Psoas muscle (tissue), 8 donors: ENCODE measurements at places on chromosomes 2 and 18.

DNA sequence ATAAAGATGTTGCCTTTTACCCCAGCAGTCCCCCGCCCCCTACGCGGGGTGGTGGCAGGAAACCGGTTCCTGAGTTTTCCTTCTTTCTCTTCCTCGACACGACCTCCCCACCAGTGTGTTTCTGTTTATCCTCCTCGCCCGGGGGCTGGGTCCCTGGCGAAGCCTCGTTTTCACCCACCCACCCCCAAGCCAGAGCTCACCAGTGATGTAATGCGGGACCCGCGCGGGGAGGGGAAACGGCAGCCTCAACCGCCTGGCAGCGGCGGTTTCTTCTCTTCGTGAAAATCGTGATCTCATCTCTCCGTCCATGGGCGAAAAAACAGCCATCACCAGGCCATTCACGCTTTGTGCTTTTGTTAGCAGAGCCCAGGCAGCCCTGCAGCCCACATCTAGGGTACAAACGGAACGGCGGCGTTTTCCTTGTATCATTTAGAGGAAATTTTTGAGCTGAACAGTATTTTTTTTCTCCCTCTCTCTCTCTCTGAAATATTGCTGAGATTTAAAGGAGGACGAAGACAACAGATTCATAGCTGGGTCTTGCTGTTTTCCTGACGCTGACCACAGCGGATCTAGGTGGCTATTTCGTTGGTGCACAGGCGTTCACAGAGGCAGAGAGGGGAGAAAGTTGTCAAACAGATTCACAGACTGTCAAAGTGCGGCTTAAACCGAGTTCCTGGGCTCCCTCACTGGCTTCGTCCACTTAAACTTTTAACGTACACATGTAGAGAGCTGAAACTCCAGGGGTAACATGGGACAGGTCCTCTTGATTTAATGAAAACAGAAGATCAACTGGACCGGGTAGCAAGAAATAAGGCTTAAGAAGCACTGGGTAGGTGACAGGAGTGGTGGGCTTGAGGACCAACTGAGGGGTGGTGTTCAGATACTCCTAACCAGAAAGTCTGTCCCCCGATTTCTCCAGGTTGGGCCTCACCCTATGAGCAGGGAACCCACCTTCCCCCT is 21.9 kb upstream of the PAX3 start:
- DNase-seq = no peak

- no peak for DNase-seq
These were observed 250.9 kb downstream of the DSEL start for GRCh38 chr18:67265464-67266245.

DNA sequence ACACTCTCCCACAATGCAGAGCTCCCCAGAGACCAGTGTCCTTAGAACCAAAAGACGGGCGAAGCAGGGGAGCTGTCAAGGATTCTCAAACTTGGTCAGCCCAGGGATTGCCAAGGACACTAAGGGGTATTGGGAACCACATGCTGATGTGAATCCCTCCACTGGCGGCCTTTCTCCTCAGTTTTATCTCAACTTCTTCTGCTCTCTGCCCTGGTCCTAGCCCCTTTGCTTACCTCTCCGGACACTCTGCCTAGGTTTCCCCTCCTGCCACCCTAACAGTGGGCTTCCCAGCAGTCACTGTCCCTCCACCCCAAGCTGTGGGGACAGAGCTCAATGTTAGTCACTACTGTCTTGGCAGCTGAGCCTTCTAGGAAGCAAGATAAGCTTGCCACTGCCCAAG is 61.1 kb downstream of the POLR1A start:
- no peak for DNase-seq

- no peak for DNase-seq
These were observed 194.8 kb downstream of the TPGS2 start for GRCh38 chr18:36633961-36634412.

- DNase-seq = peak; percentile 72
These were observed 75.6 kb upstream of the UXS1 start for GRCh38 chr2:106269591-106270291.

GRCh38 chr2:29123617-29124349 is 8.6 kb downstream of the CLIP4 start:
- DNase-seq = no peak

DNA sequence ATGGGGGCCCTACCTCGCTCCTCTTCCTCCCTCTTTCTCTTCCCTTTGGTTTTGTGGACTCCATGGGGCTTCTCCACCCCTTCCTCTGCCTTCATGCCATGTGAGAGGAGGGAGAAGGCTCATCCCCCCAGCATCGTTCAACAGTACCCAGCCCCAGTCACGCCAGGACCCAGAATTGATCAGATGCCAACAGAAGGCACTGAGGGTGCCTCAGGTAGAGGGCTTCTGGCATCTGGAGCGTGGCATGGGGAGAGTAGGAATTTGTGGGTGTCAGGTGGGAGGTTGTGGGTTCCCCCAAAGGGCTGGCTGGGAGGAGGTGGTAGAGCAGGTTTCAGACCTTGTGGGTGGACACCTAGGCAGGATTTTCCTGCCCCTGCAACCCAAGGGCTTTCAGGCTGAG is 122.0 kb downstream of the TWIST2 start:
- DNase-seq = no peak

GRCh38 chr2:187470698-187471097 is 22.6 kb upstream of the CALCRL start:
- DNase-seq = no peak

DNA sequence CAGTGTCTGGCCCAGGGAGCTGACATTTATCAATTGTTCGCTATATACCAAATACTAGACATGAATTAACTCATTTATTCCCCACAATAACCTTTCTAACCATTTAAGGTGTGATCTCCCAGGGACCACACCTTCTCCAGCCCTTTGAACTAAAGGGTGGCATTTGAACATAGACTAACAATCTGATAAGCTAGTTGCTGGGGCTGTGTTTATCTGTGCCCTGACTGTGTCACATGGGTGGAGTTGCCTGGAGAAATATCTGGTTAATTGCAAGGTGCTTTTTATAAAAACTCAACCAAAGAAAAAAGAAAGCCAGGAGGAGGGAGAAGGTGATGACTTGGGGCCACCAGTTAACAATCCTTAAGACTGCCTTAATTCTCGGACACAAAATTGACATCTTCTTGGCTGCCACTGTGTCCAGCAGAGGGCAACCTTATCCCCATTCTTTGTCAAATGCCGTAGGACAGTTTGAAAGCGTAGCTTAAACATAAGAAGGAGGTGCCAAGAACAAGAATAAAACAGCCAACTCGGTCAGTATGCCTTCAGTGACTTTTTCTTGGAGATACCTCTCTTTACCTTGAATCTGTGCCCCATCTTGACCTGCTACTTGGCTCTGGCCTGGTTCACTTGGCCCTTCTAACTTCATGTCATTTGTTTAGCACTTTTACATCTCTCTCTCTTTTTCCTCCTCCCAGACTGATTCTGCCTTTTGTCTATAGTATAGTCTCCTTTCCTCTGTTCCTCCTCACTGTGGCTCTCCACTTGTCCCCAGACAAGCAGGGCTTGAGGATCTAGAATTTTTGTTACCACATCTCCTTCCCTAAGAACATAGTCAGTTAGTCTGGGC is 183.4 kb downstream of the MYO3B start:
- DNase-seq = no peak

- DNase-seq = no peak
These were observed 79.3 kb upstream of the STPG4 start for GRCh38 chr2:47234456-47234855.

- DNase-seq = no peak
These were observed 48.3 kb upstream of the PLA2R1 start for GRCh38 chr2:160110674-160111239.

DNA sequence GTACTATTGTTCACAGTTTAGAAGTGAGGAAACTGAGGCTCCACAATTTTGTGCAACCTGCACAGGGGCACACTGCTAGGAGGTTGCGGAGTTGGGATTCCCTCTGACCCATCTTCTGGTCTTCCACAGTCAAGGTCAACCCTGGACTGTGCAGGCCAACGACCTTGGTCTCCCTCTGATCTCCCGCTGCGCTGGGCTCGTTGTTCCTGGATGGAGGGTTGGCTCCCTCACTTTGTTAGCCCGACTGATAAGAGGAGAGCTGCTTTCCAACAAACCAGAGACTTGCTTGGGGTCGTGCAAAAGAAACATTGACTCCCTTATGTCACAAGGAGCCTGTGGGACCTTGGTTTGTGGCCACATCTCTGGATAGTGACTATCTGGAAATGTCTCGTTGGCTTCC is 187.6 kb downstream of the MYCN start:
- no peak for DNase-seq

- DNase-seq = no peak
These were observed 40.1 kb downstream of the MTCL1 start for GRCh38 chr18:8745355-8746014.

GRCh38 chr2:136255648-136256461 is 137.9 kb upstream of the CXCR4 start:
- DNase-seq = no peak

GRCh38 chr18:62258616-62259015 is 66.5 kb upstream of the TNFRSF11A start:
- DNase-seq = no peak

- no peak for DNase-seq
These were observed 203.5 kb downstream of the LPIN1 start for GRCh38 chr2:11949732-11950523.

DNA sequence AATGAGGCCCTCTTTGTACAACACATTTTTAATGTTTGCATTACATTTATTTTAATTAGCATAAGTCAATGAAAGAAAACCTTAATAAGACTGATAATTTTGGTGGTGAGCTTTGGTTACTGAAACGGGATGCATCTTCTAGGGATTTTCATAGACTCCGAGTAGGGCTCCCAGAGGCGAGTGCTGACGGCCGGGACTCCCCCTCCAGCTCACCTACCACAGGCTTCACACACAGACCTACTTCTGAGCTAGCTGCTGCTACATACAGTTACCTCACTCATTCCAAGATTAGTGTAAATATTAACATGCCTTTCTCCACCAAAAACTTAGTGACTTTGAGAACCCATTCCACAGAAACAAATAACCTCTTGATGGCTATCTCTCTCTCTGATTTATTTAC is 271.1 kb downstream of the GALR1 start:
- DNase-seq = no peak

DNA sequence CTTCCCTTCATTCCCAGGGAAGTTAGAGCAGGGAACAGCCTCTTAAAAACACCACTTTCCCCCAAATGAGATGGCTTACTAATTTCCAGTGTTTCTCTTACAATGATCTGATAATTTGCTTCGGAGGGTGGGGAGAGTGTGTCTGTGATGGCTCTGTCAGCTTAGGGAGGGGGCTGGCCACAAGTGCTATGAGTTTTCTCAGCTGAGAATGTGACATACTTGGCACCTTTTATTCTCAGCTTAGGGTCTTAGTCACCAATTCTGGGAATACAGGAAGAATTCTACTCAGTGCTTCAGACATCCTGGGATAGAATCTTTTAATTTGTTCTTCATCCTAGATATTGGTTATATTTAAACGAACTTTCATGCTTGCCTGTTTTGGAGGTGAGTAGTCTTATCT is 64.4 kb downstream of the AOX1 start:
- no peak for DNase-seq

GRCh38 chr18:53971331-53971730 is 253.1 kb downstream of the MBD2 start:
- DNase-seq = no peak

- DNase-seq = no peak
These were observed 268.3 kb upstream of the SPRED2 start for GRCh38 chr2:65700720-65701119.

DNA sequence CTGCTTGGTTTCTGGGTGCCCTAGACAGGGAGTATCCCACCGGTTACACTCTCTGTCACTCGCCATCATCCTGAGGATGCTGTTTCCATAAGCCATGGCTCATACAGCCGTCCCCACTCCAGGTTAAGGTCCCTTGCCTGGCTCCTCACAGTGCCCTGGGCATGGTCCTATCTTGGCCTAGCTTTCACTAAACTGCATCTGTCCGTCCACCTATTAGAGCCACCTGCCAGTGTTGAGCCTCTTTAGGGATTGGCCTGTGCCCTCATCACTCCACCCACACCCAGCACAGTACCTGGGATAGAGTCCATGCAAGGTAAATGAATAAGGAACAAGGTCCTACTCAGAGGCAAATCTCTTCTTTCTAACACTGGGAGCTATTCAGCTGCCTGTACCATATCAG is 320.1 kb downstream of the GBX2 start:
- DNase-seq = no peak

- no peak for DNase-seq
These were observed 121.6 kb downstream of the ARL4C start for GRCh38 chr2:234375176-234375880.

- no peak for DNase-seq
These were observed 7.7 kb downstream of the MEIS1 start for GRCh38 chr2:66442516-66443185.

GRCh38 chr2:56713978-56714377 is 530.2 kb downstream of the CCDC85A start:
- DNase-seq = no peak

- no peak for DNase-seq
These were observed 1116.2 kb downstream of the SUCLG1 start for GRCh38 chr2:83342860-83343329.

DNA sequence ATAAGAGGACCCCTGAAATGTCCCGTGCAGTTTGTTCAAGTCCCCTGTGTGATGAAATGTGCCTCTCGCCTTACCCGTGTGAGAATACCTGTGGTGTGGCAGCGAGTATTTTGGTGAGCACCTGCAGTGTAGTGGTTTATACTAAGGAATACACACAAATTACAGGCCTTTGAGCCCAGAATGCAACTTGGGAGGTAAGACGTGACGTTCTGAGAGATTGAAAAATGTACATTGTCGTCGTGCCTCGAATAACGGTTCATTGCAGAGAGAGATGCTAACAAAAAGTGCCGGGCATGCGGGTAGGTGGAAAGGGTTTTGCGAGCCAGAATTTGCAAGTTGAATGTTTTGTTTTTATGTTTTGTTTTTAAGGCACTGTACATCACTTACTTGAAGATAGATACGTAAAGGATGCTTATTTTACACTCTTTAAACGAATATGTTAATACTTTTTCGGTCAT is 867 bp downstream of the RBBP8 start:
- no peak for DNase-seq

DNA sequence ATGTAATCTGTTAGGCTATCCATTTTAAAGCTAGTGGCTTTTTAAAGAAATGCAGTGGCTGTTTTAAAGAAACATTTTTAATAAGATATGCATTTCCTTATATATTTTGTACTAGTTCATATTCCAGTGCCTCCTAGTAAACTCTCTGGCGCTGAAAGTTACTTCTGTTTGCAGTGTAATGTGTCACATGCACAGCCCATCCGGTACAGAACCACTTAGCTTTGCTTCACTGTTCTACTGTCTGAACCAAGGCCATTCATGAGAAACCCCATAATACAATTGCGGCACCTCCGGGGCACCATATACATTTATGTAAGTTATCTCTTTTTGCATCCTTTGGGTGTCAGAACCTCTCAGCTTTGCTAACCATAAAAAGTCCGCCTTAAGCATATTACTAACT is 114.6 kb upstream of the KCTD1 start:
- DNase-seq = no peak

- no peak for DNase-seq
These were observed 119.8 kb downstream of the DHRS9 start for GRCh38 chr2:169189132-169189531.

DNA sequence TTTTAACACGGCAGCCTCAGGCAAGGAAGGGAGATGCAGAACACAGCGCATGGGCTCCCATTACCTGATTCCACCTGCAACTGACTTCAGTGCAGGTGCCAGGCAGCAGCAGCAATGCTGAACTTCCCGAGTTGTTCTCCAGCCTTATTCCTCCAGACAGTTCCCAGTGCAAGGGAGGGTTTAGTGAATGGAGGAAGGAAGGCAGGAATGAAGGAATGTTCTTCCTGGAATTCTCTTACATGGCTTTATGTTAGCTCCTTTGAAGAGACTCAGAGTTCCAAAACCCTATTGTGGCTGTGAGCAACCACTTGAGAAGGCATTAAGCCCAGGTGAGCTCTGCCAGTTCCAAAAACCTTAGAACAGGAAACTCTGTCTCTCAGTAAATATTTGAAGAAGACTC is 45.5 kb downstream of the SERPINB7 start:
- no peak for DNase-seq

- DNase-seq = no peak
These were observed 20.0 kb downstream of the SFTPB start for GRCh38 chr2:85647823-85648526.
